ENCODE measurements at places on chromosomes 3 and 15.
A peak's percentile ranks its signal among the peaks of the same experiment; 100 is the strongest.

GRCh38 chr3:186173224-186173815, 64.4 kb upstream of the ETV5 start:
- DNase-seq: no peak

GRCh38 chr3:34106879-34107278, 308.4 kb downstream of the PDCD6IP start:
- peak; percentile 29 for DNase-seq

DNA sequence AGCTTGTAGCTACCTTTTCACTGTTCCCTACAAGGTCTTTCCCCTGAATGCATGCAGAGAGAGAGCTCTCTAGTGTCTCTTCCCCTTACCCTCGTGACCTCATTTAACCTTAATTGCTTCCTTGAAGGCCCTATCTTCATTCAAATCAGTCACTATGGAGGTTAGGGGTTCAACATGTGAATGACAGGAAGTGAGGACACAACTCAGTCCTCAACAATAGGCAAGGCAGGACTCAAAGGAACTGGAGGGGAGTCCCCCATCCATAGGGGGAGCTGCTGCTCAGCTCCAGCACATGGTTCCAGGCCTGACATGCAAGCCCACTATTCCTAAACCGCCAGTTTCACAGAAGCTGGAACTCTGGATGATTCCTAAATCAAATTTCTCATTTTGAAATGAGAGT, 33.8 kb upstream of the GYG1 start:
- peak; percentile 48 for DNase-seq

DNA sequence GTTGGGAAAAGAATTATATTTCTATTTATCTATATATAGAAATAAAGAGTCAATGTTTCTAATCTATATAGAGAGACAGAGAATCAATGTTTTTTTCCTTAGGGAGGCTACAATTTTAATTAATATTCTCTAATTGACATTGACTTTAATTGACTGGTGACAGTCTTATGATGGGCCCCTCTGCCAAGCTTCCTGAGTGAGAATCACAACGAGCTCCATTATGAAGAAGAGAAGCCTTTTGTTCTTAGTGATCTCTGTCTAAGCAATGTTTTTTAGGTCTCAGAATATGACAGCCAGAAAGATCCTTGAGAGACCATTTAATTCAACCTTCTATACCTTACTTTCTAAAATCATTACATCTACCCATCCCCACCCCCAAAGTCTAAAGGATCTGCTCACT, 70.9 kb downstream of the IGSF11 start:
- DNase-seq: no peak

DNA sequence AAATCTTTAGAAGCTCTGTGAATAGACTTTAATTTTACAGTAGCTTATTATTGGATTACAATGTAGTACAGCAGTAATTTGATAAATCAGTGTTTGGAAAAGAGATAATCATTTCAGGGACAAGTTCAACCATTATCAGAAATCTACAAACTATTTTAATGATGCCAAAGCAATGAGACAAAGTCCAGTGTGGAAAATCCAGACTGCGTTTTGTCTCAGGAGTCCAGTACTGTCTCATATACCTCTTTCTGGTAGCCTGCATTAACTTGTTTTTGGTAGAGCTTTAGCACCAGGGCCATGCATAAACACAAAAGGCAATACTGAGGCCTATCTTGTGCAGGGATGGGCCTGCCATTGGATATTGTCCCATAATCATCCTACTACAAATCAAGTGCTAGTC, 19.7 kb downstream of the ACKR4 start:
- no peak for DNase-seq

DNA sequence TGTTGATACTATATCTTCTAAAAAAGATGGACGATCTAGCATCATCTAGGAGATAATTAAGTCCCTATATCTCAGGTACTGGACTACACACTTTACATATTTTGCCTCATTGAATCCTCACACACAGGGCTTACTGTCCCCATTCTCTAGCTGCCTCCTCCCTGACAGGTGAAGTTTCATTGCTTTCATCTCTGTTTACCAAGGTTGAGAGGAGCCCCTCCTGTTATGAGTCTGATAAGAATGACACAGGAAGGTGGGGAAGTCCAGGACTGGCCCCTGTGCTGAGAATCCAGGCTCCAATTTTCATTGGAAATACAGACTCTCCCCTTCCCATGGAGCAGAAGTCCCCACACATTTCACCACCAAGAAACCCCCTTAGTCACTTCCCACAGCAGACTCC, 105.2 kb downstream of the XXYLT1 start:
- DNase-seq: no peak

DNA sequence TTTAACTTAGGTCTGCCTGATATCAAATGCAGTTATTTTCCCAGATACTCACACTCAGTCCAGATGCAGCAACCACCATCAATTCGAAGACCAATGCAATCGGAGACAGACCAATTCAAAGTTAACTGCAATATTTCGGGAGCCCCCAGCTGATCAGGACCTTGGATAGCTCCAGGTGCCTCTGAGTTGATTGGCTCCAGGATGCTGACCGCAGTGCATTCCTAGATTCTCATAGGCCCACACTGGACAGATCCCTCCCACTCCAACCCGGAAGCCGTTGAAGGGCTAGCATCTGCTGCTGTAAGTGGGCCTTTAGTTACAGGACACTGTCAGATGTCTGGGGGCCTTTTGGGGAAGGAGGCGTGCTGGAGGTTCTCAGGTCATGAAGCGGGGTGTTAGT, 89.5 kb upstream of the ATP2B2 start:
- DNase-seq: peak; percentile 47

DNA sequence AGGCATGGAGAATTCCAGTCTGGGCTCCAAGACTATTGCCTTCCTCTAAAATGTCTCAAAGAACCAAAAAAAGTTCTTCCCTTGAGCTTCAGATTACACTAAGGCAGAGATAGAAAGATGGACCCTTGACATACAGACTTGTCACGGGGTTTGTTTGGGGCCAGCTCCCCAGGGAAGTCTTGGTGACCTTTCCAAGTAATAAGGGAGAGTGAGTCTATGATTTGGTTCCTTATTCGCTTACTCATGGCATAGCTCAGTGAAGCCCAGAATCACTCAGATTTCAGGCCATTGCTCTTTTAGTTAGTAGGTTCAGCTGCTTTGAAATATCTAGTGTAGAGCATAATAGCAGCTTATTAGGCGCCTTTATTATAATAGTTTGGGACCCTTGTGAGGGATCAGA, 90.3 kb downstream of the PLCL2 start:
- DNase-seq: no peak

Data from Kasumi-1 (cell line).